ENCODE measurements at places on chromosomes 5 and 9. TPM values are rescaled to one million over a fixed set of nuclear protein-coding genes. Genes with fewer than 3 reads are reported as not detected.
A peak's percentile ranks its signal among the peaks of the same experiment; 100 is the strongest.

Gene MCIDAS
- polyA plus RNA-seq, result not detected

GRCh38 chr9:115117999-115118878, at the start of gene TNC:
Gene TNC, minus strand, starts transcription at chr9:115118157. Its CDS starts 27,139 bp downstream, at chr9:115091018.
- peak within 1 kb of the TSS; percentile 62 for H3K27ac ChIP-seq
- peak within 1 kb of the TSS; percentile 20 for H3K4me3 ChIP-seq
- peaks cover 6% of the 10 kb centered on the region for H3K4me1 ChIP-seq
- peak; percentile 67 for DNase-seq

DNA sequence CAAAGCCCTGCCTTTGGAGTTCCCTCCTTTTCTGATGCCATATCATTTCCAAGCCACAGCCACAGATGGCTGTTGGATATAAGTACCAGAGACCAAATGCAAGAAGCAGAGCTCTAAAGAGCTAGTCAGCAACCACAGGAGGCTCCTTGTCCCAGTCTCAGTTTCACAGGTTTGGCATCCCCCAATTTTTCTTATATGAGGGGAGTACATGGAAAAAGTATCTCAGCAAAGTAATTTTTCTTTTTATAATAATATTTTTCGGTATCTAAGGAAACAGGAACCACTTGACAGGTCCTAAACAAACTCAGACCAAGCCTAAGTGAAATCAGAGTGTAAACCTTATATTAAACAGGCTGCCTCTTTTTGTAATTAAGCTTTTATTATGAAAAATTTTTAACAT, 20.1 kb downstream of the GZMK start:
- H3K27me3 ChIP-seq, result no peaks in the 10 kb centered on the region
- H3K4me3 ChIP-seq, result no peak overlapping the region
- no peak for DNase-seq
- no peak overlapping the region for H3K27ac ChIP-seq
- no peaks in the 10 kb centered on the region for H3K36me3 ChIP-seq

Gene CDX1
- polyA plus RNA-seq, result 1.3 TPM

DNA sequence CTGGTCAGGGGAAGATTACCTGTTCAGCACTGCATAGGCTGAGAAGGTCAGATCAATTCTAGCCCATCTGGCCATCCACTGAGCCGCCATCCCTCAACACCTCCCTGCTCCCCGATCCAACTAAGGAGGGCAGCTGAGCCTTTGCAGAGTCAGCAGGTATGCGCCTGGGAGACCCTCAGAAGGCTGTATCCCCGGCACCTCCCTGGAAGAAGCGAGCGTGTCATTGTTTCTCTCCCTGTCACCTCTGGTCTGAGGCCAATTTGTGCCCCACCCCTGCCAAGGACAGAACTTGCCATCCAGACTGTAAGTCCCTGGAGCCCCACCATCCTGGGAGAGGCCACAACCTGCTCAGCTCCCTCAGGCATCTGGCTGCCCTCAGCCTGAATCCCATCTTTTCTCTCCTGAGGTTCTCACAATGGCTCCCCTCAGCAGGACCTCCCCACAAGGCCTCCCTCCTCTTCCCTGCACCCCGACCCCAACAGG, 2.6 kb downstream of the CLTB start:
- H3K27me3 ChIP-seq, result no peaks in the 10 kb centered on the region
- H3K36me3 ChIP-seq, result peaks cover 18% of the 10 kb centered on the region
- no peak overlapping the region for H3K27ac ChIP-seq
- H3K4me3 ChIP-seq, result no peak overlapping the region
- H3K4me1 ChIP-seq, result peaks cover 38% of the 10 kb centered on the region

- H3K36me3 ChIP-seq, result no peaks in the 10 kb centered on the region
- H3K4me3 ChIP-seq, result no peak overlapping the region
- no peak overlapping the region for H3K27ac ChIP-seq
Observed at GRCh38 chr9:135341612-135342169, 137.9 kb upstream of the PPP1R26 start.

DNA sequence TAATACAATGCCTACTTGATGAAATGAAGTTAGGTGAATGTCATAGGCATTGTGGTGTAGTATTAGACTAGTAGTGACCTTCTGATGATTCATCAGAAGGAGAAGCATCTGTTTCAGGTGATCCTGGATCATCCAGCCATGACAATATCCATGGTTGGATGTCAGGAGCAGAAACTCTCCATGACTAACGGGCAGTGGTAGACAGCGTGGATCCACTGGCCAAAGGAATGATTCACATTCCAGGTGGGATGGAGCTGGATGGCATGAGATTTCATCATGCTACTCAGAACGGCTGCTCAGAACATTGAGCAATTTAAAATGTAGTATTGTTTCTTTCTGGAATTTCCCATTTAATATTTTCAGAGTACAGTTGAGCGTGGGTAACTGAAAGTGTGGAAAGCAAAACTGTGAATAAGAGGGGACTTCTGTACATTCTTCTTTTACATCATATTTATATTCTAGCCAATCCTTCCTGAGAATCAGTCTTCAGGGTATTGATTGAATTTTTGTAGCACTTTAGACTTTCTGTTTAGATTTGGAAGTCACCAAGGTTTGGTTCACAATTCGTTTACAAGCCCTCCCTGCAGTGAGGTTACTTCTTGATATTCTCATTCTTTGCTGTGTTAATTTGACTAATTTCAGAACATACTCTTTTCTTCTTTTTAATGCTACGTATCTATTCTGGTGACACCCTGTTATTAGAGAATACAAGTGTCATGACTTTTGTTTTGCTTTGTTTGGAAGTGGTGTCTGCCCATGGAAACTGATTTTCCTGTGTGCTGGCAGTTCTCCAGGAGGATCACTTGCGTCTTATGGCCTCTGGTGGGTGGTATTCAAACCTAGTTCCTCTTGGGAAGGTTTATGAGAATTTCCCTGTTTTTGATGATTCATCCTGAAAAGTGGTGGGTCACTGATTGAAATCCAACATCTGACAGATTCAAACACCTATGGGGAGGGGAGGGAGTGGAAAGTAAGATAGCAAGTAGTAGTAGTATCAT, 12.2 kb upstream of the CLINT1 start:
- H3K4me3 ChIP-seq, result no peak overlapping the region
- H3K36me3 ChIP-seq, result no peaks in the 10 kb centered on the region
- no peaks in the 10 kb centered on the region for H3K4me1 ChIP-seq
- H3K27me3 ChIP-seq, result no peaks in the 10 kb centered on the region
- DNase-seq, result no peak

- H3K27ac ChIP-seq, result no peak overlapping the region
- no peaks in the 10 kb centered on the region for H3K36me3 ChIP-seq
- no peak overlapping the region for H3K4me3 ChIP-seq
- no peaks in the 10 kb centered on the region for H3K4me1 ChIP-seq
Observed at GRCh38 chr9:89137542-89138462, 40.8 kb downstream of the SHC3 start.

GRCh38 chr5:9972059-9972458, 277.6 kb downstream of the ATPSCKMT start:
- no peaks in the 10 kb centered on the region for H3K4me1 ChIP-seq
- H3K36me3 ChIP-seq, result no peaks in the 10 kb centered on the region
- no peaks in the 10 kb centered on the region for H3K27me3 ChIP-seq
- no peak overlapping the region for H3K27ac ChIP-seq

- H3K4me3 ChIP-seq, result no peak overlapping the region
- no peaks in the 10 kb centered on the region for H3K4me1 ChIP-seq
- H3K27ac ChIP-seq, result no peak overlapping the region
- no peaks in the 10 kb centered on the region for H3K27me3 ChIP-seq
- no peaks in the 10 kb centered on the region for H3K36me3 ChIP-seq
Observed at GRCh38 chr5:9192266-9192665, 353.6 kb downstream of the SEMA5A start.

DNA sequence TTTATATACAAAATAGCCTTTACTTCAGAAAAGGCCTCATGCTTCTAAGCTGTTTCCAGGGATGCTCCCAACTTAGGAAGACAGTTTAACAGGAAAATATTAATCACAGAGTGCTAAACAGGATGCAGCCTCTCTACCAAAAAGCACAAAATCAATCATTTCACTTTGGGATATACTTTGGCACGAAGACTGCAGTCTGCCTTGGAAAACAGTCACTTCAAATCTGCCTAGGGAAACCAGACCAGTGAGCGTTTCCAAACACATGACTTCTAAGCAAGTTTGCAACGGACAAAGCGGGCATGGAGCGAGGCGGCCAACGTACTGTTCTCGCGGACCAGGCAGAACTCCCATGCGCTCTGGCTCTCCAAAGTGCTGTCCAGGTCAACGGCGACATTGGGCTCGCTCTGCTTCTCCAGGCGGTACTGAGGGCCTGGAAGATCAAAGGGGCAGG, 201.0 kb downstream of the MAPKAP1 start:
- H3K27me3 ChIP-seq, result no peaks in the 10 kb centered on the region
- H3K27ac ChIP-seq, result peak overlapping the region; percentile 29
- H3K36me3 ChIP-seq, result peaks cover 4% of the 10 kb centered on the region
- no peak overlapping the region for H3K4me3 ChIP-seq

DNA sequence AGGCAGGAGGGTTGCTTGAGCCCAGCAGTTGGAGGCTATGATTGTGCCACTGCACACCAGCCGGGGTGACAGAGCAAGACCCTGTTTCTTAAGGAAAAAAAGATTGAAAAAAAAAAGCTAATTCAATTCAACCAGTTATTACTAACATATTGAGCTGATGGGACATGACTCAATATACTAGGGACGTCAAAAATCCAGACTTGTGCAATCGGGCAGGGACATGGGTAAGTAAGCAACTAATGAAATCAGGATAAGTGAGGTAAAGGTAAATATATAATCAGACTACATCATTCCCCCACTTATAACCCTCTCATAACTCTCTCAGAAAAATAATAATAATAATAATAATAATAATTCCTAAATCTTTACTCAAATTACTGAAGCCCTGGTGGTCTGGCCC, 975 bp upstream of the HAVCR1 start:
- H3K27me3 ChIP-seq, result no peaks in the 10 kb centered on the region
- H3K36me3 ChIP-seq, result no peaks in the 10 kb centered on the region

- H3K4me3 ChIP-seq, result no peak overlapping the region
- peaks cover 40% of the 10 kb centered on the region for H3K4me1 ChIP-seq
- peaks cover 22% of the 10 kb centered on the region for H3K27me3 ChIP-seq
- no peak for DNase-seq
- H3K27ac ChIP-seq, result no peak overlapping the region
Observed at GRCh38 chr9:130453487-130453886, 8.7 kb downstream of the ASS1 start.

Gene PCDHB16
- 0.14 TPM for polyA plus RNA-seq

Gene IL5
- polyA plus RNA-seq, result not detected

Gene ACOT12
- 0.03 TPM for polyA plus RNA-seq

DNA sequence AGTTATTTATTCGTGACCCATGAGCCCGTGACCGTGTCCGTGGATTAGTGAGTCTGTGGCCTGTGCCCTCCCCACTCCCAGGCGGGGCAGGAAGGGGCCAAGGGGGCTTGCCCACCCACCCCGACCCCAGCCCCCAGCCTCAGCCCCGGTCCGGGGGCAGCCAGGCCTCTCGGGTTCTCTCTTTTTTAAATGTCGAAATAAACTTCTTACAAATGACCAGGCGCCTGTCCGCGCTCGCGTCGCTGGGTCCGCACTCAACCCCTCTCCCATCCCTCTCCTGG, 7.6 kb downstream of the BARHL1 start:
- no peak for DNase-seq
- H3K27me3 ChIP-seq, result peaks cover 77% of the 10 kb centered on the region

DNA sequence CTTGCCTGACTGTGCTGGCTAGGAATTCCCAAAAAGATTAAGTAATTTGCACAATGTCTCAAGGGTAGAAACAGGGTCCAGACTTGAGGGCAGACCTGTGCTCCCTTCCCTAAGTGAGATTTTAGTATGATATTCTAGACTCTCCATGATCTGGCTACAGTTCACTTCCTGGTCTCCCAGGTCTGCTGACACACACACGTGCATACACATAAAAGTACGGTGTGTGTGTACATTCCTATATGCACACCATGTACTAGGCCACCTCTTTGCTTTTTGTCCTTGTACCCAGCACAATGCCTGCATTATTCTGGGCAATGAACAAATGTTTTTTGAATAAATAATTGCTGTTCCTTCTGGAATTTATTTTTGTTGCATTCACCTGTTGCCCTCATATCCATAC, 83.7 kb downstream of the SH3RF2 start:
- no peak overlapping the region for H3K4me3 ChIP-seq
- no peaks in the 10 kb centered on the region for H3K27me3 ChIP-seq
- no peak overlapping the region for H3K27ac ChIP-seq

Gene CMBL
- 1.3 TPM for polyA plus RNA-seq

DNA sequence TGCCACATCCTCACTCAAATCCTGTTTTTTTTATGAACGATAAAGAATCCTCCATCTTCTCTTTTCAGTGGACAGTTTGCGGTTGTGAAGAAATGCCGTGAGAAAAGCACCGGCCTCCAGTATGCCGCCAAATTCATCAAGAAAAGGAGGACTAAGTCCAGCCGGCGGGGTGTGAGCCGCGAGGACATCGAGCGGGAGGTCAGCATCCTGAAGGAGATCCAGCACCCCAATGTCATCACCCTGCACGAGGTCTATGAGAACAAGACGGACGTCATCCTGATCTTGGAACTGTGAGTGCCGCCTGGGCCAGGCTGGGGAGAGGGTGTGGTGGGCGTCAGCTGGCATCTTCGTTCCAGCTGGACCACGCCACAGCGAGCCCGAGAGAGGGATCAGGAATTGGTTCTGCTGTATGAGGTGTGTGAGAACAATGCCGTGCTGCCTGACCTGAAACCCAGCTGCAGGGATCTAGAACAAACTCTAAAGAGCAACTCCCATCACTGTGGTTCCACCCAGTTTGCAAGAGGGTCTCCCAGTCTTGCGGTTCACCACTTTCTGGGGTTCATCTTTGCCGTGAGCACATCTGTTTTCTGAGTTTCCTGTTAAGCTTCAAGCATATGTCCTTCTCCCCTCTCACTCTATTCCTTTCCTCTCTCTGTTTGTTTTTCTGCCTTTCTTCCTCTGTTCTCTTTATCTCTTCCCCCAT, 107.4 kb downstream of the DAPK1 start:
- H3K4me1 ChIP-seq, result no peaks in the 10 kb centered on the region
- H3K36me3 ChIP-seq, result no peaks in the 10 kb centered on the region
- no peaks in the 10 kb centered on the region for H3K27me3 ChIP-seq
- no peak for DNase-seq

- DNase-seq, result no peak
- no peaks in the 10 kb centered on the region for H3K27me3 ChIP-seq
- H3K36me3 ChIP-seq, result no peaks in the 10 kb centered on the region
Observed at GRCh38 chr9:14585730-14586473, 107.3 kb downstream of the ZDHHC21 start.

Data from spleen (tissue), 13 donors.